ENCODE measurements at places on chromosomes 2 and 18.

DNA sequence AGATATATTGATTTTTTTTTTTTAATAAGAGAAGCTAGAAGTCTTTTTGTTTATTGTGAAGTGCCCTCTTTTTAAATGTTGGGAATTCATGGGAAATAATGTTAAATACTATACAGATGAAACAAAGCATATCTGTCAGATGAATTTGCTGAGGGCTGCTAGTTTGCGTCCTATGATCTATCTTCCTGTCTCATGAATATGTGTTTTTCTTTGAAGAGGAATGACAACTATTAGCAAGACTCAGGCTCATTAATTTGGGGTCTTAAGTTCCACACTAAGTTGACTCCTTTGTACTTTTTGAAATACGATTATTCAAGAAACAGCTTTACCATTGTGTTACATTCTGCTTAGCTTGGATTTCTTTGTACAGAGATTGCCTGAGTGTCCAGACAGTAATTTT is 57.9 kb downstream of the AGFG1 start:
- no peak for DNase-seq

GRCh38 chr2:63668000-63668399 is 79.2 kb downstream of the MDH1 start:
- no peak for DNase-seq

- DNase-seq, result no peak
These were observed 11.9 kb downstream of the TEX51 start for GRCh38 chr2:126910637-126911036.

DNA sequence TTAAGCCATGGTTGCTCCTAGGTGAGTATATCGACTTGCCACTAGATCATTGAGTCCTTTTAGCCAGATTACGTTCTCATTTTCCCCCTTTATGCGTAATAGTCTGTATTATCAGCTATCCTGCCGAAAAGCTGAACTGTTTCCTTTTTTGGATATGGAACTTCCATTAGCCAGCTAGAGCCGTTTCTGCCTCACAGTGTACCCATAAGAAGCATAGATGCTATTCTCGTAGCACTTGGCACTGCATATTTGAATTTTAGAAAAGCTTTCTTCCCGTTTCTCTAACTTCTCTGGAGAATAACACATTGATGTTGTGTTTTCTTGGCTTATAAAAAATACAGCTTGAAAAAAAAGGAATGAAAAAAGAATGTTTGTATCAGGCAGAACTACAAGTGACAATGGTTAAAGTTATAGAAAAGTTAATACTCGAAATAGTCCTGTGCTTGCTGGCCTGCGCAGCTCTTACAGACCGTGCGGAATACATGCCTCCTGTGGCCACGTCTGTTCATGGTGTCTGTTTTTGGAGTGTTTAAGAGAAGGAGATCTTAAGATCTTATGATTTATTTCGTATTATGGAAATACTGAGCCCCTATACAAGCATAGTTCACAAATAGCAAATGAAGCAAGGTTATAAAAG is 710 bp downstream of the DUSP19 start:
- DNase-seq, result no peak

GRCh38 chr2:46198966-46199365 is 98.2 kb upstream of the EPAS1 start:
- no peak for DNase-seq

DNA sequence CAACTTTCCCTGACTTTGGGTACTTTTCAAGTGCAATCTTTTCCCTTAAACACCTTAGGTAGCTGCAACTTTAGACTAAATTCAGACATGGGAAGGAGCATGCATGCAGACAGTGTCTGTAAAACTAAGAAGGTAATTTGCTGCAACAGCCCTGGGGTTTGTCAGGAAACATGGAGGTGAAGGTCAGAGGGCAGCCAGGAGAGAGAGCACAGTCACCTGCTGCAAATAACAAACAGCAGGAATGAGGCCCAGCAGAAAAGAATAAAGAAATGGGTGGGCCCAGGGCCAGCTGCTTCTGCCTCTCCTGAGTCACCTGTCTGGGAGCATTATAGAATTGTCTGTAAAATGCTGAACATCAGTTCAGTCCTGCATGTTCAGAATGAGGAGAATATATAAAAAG is 35.2 kb downstream of the MTHFD2 start:
- no peak for DNase-seq

GRCh38 chr2:176413786-176414185 is 144.5 kb downstream of the MTX2 start:
- no peak for DNase-seq
